ENCODE measurements at places on chromosomes 5 and 9.

GRCh38 chr5:115313052-115313451 is 16.6 kb upstream of the CCDC112 start:
- DNase-seq, result no peak

DNA sequence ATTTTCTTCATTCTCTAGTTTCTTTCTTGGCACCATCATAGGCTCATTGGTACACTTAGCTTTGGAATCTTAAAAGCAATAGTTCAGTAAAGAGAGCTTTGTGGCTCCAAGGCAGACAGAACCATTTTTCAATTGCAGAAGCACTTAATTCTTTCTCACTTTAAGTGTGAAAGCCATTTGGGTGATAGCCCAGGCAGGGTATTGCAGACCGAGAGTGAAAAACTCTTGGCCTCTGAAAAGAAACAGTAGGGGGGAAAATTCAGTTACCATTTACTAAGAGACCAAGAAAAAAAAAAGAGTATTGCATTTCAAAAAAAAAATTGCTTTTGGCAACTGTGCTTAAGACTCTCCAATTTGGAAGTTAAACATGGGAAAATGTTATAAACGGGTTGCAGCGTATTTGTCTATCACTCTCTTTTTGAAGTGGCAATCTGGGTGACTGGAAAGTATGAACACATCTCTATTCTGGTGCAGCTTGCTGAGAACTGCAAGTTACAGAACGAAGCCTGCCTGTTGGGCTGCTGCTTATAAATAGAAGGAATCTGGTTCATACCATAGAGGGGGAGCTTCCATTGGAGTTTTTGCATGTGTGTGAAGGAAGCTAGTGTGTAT is 170.5 kb downstream of the TLE4 start:
- no peak for DNase-seq

GRCh38 chr5:88740604-88741185 is 142.3 kb downstream of the MEF2C start:
- no peak for DNase-seq

DNA sequence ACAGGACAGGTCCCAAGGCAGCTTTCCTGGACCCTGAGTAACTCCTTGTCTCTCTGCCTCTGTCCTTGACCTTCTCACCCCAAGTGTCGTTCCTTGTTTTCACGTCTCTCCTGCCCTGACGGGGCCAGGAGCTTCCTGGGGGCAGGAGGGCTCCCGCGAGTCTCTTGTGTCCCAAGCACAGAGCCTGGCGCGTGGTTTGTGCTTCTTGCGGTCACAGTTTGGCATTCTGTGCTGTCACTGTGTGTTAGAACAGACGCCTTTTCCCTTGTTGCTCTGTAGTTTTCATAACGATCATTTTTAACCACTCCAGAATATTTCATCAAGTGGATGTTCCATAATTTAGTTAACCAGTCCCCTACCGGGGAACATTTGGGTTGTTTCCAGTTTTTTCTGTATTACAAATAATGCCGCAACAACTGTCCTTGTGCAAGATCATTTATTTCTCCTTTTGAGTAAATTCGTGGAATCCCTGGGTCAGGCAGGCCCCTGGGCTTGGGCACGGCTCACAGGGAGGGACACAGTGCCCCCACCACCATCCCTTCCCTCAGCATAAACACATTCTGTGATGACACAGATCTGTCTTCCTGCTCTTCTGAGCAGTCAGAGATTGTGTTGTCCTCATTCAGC is 71.9 kb downstream of the TSPAN17 start:
- DNase-seq, result no peak

DNA sequence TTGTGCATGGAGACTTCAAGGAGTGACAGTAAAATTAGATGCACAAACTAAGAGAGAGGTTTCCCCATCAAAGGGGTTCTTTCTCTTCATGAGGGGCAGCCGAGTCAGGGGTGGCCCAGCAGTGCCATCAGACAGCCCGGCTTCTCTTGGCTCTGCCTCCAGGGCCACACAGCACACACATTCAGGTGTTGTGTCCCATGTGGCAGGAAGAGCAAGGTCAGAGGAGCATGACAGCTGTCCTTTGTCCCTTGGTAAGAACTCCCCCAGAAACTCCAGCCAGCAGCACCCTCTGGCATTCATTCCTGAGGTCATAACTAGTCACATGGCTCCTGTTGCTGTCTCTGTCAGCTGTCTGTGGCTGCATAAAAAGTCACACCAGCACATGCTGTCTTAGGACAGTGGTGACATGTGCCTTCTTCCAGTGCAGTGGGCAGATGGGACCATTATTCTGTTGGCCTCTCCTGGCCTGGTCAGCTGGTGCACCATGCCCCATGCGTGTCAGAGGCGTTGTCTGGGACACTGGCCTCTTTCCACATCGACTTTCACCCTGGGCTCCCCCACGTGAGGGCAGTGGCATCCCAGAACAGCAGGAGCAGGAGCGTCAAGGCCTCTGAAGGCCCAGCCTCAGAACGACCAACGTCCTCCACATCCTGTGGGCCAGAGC is 78.4 kb upstream of the OTULINL start:
- DNase-seq, result no peak

DNA sequence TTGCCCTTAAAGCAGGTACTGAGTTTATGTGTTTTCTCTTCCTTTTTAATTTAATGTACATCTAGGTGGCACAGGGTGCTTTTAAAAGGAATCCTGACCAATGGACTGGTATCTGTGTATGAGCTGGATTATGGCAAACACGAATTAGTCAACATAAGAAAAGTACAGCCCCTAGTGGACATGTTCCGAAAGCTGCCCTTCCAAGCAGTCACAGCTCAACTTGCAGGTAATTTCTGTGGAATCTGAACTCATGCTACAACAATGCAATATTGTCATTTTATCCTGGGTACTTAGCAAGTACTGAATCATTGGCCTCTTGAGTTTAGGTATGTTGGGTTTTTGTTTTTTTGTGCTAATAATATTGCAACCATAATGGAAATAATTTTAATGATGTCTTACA is 14.4 kb upstream of the TMOD1 start:
- no peak for DNase-seq

DNA sequence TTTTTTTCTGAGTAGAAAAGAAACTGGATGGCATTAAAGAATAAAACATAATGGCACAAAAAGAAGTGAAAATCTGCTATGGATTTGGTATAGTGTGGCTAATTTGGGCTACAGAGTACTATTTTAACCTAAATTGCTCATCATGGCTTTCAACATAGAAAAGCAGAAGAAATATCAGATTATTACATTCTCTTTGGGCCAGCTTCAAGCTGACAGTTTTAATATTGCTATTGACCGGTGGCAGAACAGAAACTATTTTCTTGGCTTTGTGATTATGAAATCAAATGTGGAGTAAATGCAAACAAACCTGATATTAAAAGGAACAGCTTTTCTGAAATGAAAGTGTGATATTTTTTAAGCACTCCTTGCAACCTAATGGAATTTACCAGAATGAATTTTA is 301.5 kb downstream of the EPB41L4A start:
- DNase-seq, result no peak

DNA sequence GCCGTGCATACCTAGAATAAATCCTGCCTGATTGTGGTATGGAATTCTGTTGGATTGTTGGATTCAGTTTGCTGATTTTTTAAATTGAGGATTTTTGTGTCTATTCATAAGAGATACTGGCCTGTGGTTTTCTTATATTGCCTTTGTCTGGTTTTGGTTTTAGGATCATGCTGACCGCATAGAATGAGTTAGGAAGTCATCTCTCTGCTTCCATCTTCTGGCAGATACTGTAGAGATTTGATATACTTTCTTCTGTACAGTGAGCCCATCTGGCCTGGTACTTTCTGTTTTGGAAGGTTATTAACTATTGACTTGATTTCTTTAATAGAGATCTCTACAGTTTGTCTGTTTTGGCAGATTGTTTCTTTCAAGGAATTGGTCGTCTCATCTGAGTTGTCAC is 14.7 kb downstream of the CEP72 start:
- DNase-seq, result no peak

GRCh38 chr9:93406371-93406770 is 45.1 kb upstream of the FAM120A start:
- DNase-seq, result no peak

- no peak for DNase-seq
Observed at GRCh38 chr9:133976191-133976861, 15.8 kb downstream of the VAV2 start.

GRCh38 chr5:178899289-178899688 is 3.6 kb downstream of the ZFP2 start:
- DNase-seq, result no peak

- DNase-seq, result no peak
Observed at GRCh38 chr5:121315786-121316185, 535.9 kb upstream of the FTMT start.

GRCh38 chr5:43772764-43773477 is 169.9 kb downstream of the NNT start:
- DNase-seq, result no peak

GRCh38 chr5:75199946-75200345 is 36.7 kb downstream of the ANKRD31 start:
- DNase-seq, result no peak

- no peak for DNase-seq
Observed at GRCh38 chr5:53087621-53088121, 21.9 kb downstream of the MOCS2 start.

DNA sequence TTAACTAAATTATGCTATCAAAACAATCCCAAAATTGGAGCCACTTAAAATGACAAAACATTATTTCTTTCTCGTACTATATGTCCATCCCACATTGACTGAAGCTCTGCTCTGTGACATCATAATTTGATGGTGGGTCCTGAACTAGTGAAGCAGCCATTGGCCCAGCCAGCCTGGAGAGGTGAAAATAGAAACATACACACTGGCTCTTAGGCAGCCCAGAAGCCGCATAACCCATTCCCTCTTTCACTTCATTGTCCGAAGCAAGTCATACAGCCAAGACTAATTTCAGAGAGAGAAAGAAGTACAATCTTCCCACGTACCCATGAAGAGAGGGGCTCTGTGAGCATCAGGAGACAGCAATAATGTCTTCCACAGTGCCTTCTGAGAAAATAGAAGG is 342.5 kb downstream of the NFIB start:
- no peak for DNase-seq

DNA sequence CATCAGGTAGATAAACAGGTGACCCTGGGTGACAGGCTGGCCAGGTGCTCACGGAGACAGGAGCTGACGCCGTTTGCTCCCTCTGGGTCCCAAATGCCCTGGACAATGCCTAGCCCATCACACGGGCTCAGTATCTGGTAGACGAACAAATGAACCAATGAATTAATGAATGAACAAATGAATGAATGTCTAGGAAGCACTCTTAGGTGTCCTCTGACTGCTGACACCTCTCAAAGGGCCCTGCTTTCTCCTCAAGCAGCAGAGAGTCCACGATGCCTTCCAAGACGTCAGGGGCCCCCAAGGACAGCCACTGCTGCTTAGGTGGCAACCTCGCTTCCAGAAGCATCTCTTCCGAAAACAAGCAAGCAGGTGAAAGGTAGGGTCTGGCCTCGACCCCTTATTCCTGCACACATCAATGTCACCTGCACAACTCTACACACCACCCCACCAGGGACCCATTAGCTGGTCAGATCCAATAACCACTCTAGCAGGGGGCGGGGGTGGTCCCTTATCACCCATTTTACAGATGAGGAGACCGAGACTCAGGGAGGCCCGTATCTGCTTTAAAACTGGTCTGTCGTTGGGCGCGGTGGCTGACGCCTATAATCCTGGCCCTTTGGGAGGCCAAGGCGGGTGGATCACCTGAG is 45.2 kb downstream of the VAV2 start:
- no peak for DNase-seq

- no peak for DNase-seq
Observed at GRCh38 chr5:4780633-4781032, 359.5 kb upstream of the ADAMTS16 start.

GRCh38 chr9:110669433-110669832 is 842 bp downstream of the MUSK start:
- no peak for DNase-seq

GRCh38 chr5:138870611-138871010 is 4.5 kb downstream of the LRRTM2 start:
- no peak for DNase-seq

DNA sequence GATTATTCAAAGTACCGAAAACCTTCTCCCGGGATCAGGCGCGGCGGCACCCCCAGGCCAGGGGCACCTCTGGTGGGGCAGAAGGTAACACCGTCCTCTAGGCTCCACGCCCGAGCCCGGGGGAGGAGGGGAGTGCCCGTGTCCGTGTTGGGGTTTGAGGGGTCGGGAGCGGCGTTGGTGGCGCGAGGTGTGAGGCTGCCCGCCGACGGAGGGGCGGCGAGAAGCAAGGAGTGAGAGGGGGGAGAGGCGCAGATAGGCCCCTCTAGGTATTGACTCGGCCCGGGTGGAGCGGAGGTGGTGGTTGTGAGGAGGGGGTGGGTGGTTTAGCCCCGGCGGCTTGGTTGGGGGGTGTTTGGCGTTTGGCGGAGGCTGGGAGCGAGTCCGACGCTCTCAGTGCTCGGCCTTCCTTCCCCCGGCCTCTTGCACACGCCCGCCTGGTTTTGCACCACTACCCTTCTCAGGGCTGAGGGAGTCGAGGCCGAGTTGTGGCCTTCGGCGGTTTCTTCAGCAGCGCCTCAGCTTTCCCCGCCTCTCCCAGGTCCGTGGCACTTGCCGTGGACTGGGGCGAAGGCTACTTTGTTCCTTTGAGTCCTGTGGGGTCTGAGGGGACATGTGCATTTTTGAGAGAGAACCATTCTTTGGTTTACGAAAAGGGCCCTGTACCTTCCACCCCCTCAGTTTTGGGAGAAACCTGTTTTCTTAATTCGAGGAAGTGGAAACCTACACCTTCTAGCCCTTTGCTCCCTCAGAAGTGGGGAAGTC is 450 bp downstream of the GPBP1 start:
- DNase-seq, result no peak

DNA sequence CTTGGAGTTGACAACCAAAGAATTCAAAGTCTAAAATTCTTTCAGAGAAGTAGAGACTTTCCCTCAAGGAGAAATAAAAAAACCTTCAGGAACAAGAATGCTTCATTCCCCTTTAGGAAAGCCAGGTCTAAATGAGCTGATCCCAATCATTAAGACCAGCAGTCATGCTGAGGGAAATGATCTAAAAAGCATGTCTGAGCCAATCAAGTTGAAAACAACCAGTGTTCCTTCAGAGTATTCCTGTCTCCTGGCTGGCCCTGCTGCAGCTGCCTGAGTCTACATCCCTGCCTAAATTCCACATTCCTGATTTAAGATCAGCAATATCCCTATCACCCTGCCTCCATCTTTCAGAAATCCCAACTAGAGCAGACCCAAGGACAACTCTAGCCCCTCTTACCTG is 244.5 kb downstream of the PLK2 start:
- DNase-seq, result no peak

GRCh38 chr5:71932655-71933338 is 174.5 kb upstream of the MAP1B start:
- no peak for DNase-seq

GRCh38 chr5:62786099-62786498 is 207.5 kb downstream of the LRRC70 start:
- DNase-seq, result no peak
